ENCODE measurements at places on chromosomes 7 and 10.

- DNase-seq = no peak
Measured at GRCh38 chr10:99010286-99010685, 225.4 kb downstream of the HPSE2 start.

DNA sequence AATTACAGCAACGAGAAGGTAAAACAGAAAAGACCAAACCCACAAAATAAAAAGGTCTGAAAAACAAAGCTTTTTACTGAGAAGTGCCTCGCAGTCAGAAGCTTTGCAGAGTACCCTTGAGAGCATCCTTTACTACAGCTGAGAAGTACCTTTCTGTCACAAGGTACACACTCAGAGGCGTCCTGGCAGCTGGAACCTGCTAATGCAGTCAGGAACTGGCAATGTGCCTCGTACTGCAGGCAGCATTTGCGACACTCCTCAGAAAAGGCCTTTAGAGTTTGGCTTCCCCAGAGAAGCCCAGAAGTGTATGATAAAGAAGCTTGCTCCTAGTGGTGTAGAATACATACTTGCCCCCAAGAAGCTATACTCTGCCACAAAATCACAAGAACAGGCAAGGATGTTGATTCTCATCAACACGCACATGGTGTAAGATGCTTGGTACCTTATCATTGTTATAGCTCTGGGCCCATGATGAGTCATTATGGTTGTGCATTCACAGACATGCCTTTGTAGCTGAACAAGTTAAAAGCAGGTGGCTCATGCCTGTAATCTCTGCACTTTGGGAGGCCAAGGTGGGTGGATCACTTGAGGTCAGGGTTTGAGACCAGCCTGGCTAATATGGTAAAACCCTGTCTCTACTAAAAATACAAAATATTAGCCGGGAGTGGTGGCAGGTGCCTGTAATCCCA, 2.0 kb upstream of the GTPBP4 start:
- DNase-seq = no peak

DNA sequence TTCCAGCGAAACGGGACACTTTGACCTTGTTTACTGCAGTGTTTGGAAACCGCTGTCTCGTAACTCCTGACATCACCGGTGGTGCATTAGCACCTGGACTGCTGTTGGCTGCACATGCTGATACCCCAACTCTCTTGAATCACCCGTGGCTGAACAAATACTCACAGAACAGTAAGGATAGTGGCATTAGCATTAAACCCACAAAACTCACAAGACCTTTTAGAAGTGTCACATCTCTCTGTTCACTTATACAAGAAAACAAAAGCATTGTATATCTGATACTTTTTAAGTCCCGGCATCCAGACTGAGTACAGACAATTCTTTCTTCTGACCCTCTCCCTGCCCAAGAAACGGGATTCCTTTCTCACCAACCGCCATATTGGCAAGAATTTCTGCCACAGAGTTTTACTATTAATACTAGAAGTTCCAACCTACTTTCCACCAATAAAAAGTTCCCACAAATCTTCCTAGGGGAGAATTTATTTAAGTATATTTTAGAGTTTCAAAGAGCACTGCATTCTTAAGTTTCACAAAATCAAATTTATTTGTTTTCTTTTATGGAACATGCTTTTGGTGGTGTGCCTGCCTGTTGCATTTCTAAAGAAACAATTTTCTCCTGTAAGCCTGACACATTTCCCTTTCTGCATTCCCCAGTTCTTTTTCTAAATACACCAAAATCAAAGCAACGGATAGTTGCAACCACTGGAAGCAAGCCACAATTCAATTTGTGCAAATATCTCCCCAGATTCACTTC, 208.4 kb upstream of the KLF14 start:
- DNase-seq = peak; percentile 62

GRCh38 chr7:35975851-35976454, 175.1 kb downstream of the SEPTIN7 start:
- peak; percentile 66 for DNase-seq

GRCh38 chr10:57222603-57223002, 861.5 kb upstream of the ZWINT start:
- DNase-seq = no peak

- DNase-seq = no peak
Measured at GRCh38 chr10:109374215-109374614, 549.1 kb downstream of the XPNPEP1 start.

DNA sequence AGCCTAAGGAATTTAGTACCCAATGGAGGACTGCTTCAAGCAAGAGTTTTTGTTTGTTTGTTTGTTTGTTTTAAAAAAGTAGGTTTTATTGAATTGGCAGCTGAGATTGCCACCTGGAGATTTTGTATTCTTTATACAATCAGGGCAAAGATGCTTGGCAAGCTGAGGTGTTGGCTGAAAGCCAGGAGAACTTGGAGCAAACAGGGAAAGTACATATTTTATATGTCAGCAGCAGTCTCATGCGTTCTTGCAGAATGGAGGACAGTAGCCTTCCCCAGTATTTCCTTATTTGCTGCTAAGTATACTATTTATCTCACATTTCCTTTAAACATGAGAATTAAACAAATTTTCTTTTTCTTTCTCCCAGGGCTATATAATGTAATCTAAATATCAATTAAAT, 22.6 kb upstream of the ICA1 start:
- peak; percentile 65 for DNase-seq

DNA sequence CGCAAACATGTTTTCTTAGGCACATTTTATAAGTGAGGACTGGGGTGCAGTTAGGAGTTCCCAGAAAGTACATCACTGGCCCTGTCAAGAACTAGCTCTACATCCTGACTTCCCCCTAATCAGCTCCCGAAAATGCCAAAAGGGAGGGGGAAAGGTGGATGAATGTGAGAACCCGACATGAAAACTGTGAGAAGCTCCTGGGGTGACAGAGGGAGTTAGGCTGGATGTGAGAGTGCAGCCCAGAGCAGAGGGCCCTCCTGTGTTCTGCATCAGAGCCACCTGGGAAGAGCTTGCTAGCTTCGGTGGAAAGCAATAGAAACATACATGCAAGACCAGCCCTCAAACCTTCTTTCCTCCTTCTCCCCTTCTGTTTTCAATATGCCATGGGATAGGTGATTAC, 30.5 kb upstream of the SEM1 start:
- no peak for DNase-seq

GRCh38 chr7:33760834-33761233, 144.5 kb upstream of the BMPER start:
- DNase-seq = no peak

- DNase-seq = no peak
Measured at GRCh38 chr7:489876-490275, 29.8 kb downstream of the PDGFA start.

GRCh38 chr7:81902536-81902935, 132.7 kb upstream of the HGF start:
- DNase-seq = no peak

- no peak for DNase-seq
Measured at GRCh38 chr7:68192941-68193340, 1196.3 kb downstream of the TYW1 start.

- peak; percentile 29 for DNase-seq
Measured at GRCh38 chr10:127899766-127900387, 7.0 kb upstream of the PTPRE start.

GRCh38 chr10:124602121-124602561, 140.5 kb downstream of the LHPP start:
- no peak for DNase-seq

DNA sequence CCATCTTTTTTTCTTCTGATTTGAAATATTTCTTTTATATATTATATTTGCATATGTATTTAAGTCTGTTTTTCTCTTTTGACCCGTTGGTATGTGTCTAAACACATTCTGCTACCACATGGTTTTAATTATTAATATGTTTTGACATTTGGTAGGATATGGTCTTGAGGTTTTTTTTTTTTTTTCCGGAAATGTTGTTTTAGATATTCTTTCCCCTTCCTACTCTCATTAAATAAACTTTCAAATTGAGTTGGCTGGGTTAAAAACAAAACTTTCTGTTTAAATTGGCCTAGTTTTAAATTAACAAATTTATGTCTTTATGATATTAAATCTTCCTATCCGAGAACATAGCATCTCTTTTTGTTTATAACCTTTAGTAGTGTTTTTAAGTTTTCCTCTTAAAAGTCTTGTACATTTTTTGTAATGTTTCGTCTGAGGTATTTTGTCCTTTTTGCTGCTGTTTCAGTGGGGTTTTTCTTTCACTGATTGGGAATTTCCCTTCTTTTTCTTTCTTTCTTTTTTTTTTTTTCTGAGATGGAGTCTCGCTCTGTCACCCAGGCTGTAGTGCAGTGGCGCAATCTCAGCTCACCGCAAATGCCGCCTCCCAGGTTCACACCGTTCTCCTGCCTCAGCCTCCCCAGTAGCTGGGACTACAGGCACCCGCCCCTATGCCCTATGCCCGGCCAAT, 25.4 kb downstream of the STAM start:
- DNase-seq = no peak

DNA sequence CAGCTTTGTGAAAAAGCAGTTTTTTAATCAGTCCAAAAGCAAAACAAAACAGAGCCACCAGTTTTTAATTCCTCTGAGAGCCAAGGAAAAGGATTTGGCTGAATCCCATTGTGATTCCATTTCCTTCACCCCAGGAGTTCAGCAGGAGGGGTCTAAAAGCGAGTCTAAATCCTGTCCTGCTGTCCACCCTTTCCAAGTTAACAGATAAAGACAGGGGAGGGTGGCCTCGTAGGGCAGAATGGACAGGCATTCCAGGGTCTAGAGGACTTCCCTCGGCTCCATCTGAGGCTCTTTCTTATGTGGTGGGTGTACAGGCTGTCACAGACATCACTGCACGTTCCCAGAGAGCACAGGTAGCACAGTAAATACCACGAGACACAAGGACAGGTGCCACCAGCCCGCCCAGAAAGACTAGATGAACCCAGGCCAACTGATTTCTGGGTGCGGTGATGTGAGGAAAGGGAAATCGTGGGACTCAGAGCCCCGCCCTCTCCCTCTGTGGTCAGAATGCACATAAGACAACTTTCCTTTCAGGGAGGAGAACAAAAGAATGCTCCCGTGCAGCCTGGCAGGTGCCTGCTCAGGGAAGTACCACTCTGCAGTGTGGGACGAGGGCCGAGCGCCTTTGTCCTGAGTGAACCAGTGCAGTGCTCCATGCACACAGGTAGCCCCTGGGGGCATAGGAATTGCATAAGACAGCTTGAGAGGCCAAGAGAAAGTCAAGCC, 119.7 kb downstream of the ABLIM1 start:
- peak; percentile 90 for DNase-seq

GRCh38 chr7:84490661-84491060, 296.1 kb upstream of the SEMA3A start:
- no peak for DNase-seq

- DNase-seq = peak; percentile 42
Measured at GRCh38 chr10:114100848-114101741, 57.4 kb downstream of the ADRB1 start.

DNA sequence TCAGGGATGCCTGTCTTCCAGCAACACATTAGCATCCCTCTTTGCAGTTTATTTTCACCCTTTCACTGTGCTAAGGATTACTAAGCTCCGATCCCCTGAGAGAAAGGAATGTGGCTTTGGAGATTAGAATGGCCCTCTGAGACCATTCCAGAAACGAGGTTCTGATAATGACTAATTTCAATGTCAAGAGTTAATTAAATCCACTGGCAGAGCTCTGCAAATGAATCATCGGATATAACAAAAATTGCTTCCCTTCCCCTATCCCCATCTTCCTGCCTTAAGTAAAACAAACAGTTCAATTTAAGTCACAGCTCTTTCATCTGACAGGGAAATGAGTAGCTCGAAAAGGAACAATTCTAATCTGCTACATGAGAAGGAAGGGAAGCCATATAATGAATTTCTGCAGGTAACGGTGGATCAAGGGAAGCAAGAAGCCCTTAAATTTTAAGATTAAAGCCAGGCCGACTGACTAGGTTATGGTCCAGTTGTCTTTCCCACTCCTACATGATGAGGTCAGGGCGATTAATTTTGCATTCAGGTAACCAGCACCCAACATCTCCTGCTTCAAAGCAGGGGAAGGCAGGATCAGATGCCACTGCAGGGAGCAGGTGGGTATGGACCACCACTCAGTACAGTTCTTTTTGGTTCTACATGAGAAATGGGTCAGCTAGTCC, 50.5 kb downstream of the MALSU1 start:
- no peak for DNase-seq

- DNase-seq = no peak
Measured at GRCh38 chr7:152909683-152910544, 150.4 kb downstream of the ACTR3B start.

DNA sequence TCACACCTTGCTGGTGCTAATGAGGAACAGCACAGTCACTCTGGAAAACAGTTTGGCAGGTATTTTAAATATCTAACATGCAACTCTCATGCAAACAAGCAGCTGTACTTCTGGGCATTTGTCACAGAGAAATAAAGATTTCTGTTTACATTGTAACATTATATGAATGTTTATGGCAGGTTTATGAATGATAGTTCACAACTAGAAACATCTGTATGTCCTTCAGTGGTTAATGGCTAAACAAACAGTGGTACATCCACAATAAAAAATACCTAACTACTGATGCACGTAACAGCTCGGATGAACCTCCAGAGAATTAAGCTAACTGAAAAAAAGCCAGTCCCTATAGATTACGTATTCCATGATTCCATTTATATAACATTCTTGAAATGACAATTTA, 109.6 kb downstream of the GPR37 start:
- no peak for DNase-seq

DNA sequence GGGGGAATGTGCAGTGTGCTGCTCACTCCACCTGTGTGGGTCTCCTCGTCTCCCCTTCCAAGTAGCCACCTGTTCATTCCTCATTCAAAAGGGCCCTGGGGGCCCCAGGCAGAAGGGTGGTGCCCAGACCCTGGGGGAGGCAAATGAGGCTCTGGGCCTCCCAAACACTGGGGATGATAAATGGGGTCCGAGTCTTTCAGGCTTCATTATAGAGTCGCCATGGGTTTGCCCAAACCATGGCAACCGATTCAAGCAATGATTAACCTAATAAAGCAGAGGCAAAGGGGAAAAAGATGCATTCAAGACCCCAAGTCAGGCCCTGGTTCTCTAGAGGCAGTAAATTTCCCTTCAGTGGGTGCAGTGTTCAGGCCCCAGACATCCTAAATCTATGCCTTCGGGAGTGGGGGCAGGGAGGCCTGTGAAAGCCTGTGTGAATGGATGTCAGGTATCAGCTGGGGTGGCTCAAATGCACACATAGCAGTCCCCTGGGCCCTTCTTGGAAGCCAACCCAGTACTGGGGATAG, 10.4 kb downstream of the NEUROG3 start:
- DNase-seq = no peak

DNA sequence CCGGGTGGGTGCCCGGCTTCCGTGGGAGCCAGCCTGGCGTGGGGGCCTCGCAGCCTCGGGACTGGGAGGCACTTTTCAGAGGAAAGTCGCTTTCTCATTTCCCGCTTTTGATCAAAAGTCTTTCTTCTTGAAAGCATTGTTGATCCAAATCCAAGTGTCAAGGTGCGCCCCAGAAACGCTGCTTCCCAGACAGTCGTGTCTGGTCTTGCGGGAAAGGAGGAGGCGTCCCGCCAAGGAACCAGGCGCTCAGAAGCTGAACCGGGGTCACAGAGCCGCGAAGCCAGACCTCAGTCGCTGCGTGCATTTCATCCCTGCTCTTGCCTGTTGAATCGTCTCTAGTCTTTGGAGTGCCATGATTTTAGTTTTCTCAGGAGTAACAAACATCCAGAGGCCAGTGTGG, 1.1 kb upstream of the BNIP3 start:
- DNase-seq = no peak

- no peak for DNase-seq
Measured at GRCh38 chr10:67923551-67923950, 39.1 kb downstream of the SIRT1 start.
